T-helper 2 cell (primary cell): ENCODE measurements at places on chromosomes 5 and 9.

GRCh38 chr5:123485275-123485674 lies 26.7 kb upstream of the CSNK1G3 start:
- no peak for DNase-seq

DNA sequence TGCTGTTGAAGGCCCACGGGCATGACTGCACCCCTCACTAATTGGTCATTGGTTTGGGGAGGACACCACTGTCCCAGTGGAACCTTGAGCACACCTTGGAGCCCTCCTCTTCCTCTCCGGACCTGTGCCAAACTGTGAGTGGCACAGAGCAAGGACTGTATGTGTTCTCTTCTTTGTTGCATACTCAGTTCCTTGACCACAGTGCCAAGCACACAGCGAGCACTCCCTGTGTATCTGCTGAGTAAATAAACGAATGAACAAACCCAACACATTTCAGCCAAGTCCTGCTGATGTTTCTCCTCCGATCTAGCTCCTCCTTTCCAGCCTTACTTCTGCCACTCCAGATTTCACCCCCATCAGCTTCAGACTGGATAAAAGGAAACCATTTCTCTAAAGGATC lies 2.7 kb upstream of the TRIM52 start:
- no peak for DNase-seq

DNA sequence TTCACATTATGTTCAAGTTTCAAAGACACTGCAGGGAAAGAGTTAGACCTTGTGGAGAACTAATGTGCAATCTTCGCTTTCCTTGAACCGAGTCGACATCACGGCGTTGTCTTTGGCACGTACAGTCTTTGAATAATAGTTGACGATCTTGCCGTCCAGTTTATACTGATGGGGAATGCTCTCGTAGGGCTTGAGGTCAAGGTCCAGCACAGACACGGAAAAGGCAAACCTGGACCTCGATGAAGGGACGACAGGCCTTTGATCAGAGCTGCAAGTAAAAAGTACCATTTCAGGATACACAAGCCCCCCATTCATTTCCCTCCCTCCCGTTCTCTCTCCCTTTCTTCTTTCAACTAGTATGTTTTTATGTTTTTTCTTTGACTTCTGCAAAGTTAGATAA lies 54.1 kb downstream of the IPPK start:
- DNase-seq: no peak

- no peak for DNase-seq
These were observed 8.4 kb downstream of the NIPAL4 start for GRCh38 chr5:157468293-157468965.

DNA sequence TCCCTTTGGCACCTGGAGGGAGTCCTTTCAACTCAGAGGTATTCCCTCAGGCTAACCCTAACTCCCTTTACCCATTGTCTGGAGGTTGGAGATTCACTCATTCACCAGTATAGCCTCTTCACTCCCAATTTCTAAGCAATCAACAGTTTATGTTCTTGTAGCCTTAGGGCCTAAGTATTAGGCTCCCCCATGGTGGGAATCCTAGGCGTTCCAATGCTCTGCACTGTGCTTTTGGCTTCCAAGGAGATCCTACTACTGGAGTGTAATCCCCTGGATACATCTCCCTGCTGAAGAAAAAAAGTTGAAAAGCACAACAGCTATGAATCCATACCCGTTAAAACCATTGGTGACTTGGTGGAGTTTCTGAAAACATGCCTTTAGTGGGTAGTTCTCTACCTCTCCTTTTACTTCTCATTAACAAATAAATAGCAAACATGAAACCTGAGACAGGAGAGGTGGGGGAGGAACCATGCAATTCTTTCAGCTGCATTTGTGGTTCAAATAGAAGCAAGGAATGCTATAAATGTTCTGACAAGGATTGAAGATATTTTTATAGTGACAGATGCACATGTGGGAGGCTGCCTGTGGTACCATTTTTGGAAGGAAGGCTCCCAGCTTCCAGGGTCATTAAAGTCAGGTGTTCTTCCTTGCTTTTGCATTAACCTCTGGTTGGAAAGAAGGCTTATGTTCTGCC lies 397.1 kb downstream of the DMAC1 start:
- DNase-seq: no peak

DNA sequence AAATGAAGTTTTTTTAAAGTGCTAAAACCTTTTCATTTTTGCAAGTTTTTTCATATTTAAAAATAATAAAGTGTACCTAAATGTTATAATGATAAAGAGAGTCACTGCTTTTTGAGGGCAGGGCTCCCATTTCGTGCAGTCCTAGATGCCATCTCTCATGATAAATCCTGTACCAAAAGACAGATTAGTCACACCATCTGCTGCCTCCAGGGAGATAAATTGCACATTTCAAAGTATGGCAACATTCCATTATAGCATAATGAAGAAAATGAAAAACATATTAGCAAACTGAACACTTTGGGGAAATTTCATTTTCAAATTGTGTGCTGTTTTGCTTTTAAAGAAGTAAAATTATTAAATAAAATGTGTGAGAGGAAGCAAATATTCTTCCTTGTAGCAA lies 257.2 kb downstream of the KIAA0825 start:
- no peak for DNase-seq

DNA sequence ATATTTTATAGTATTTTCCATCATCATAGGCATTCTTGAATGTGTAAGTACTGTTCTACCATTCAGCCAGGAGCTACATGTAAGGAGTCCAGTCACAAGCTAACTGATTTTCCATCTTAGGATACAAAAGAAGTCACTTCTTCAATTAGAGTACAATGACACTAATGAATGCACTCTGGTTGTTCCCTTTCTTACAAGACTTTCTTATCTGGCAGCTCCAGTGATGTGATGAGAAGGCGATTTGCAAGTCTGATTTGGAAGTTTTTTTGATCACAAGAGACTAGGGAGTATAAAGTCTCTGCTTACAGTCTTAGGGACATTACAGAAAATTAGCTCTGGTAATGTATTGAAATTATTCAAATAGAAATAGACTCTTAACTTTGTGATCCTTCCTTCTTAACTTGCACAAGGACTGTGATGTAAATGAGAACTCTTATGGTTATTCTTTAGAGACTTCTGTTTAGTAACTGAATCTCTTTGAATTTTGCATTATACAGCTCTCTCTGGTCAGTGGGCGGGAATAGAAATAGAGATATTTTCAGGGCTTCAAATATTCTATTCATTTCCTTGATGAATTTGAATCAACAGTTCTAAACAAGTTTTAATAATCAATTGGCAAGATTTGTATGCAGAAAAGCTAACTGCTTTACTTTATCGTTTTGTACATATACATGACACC lies 130.4 kb upstream of the CDH6 start:
- DNase-seq: no peak

DNA sequence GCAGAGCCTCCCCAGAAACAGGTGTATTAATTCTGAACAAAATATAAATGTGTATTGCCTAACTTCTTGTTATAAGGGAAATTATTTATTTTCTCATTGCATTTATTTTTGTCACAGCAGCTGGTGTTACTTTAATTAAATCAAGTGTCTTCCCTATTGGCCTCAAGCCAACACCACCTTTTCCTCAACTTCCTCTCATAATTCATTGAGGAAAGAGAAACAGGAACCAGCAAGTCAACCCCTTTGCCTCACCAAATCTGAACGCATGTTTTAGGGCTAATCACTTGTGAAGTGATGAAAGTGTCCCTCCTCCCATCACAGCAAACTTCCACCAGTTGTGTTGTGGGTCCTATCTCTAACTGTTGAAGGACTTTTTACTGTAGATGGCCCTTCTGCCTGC lies 73.1 kb downstream of the DIRAS2 start:
- DNase-seq: no peak

DNA sequence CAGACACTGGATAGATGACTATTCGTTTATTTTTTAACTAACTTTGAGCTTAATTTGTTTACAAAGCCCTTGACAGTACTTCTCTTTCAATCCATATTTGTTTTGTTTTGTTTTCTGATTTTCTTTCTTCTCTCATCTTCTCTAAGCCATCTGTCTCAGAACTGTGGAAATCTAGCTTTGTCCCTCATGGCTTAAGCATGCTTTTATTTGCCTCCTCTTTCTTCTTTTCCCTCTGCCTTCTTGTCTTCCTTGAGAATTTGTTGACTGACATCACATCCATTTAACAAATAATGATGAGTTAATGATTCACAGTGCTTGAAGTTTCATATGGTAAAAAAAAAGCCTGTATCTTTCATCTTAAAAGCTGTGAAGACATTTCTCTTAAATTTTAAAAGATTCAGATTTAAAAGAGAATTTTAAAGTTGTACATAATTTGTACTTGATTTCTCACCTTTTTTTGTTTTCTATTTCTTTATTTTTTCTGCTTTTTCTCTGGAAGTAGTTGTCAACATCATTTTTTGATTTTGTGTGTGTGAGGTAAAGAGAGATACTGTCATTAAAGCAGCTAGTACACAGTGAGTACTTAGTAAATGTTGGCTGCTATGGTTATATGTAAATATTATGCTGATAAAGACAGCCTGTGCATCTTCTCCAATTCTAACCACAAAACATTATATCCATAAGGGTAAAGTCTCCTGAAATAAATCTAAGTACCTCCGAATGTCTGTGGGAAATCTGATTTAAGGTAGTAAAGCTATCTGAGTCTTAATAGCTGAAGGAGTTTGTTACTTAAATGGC lies 13.9 kb upstream of the SGCD start:
- no peak for DNase-seq

GRCh38 chr5:56251440-56251839 lies 18.3 kb upstream of the ANKRD55 start:
- DNase-seq: no peak

DNA sequence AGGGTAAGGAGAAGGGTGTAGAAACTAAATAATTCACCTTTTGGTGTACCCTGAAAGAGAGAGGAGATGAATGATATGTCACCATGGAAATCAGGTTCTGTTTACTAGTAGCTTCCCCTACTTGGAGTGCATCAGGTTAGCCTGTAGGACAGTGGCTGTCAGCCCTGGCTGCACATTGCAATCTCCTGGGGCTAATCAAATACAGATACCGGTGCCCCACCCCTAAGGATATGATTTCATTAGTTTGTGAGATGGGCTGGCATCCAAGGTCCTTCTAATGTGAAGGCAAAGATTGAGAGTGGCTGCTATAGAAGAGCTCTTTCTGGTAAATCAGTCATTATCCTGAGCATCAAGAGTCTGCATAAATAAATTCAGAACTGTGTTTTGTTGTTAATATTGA lies 47.2 kb downstream of the INSYN2B start:
- no peak for DNase-seq

DNA sequence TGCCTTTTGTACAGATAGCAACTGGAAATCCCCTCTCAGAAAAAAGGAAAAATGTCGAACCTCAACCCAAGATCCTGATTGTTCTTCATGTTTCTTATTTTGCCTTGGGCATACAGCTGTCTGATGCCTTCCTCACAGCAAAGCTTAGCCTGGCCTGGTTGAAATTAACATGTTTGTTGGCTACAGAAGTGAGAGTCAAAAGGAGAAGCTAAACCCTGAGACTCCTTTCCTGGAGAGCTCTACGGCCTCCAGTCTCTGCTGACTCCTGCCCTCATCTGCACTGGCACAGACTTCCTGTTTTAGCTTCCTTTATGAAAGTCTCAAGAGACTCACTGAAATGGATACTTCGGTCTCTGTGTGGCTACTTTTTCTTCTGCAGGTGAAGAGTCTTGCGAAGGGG lies 186.7 kb downstream of the PARP8 start:
- DNase-seq: no peak

DNA sequence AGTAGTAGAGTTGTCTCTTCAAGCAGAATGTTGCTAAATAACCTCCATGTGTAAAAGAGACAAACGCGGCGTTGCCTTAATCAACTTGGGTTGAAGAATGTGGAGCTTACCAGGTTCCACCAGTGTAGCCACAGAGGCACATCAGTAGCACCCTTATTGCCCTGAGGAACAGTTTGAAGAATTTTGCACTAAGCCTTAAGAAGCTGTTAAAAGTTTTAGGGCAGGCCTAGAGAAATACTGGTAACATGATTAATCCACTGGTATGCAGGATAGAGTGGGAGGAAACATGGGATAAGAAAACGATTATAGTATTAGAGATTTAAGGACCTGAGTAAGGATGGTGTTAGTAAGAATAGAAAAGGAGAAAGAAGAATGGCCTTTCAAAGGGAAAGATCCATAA lies 100.6 kb downstream of the ZCCHC7 start:
- no peak for DNase-seq

GRCh38 chr5:170223906-170224305 lies 8.9 kb upstream of the C5orf58 start:
- no peak for DNase-seq

- DNase-seq: no peak
These were observed 14.0 kb upstream of the JAK2 start for GRCh38 chr9:4970970-4971641.
